ENCODE measurements at places on chromosomes 3 and 15.
A peak's percentile ranks its signal among the peaks of the same experiment; 100 is the strongest.

DNA sequence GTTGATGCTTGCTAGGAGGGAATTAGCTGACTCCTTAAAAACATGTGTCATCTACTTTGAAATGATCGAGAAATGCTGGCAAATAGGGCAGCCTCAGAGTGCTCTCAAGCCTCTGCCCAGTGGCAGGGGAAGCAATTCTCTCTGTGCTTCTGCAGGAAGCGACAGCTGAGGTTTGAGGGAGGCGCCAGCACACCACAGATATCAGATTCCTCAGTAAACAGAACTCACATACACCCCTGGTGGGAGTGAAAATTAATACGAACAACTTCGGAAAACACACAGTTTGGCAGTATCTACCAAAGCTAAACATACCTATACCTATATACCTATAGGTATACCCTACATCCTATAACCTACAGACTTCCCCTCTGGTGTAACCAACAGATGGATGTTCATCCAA, 61.3 kb downstream of the NSMCE3 start:
- DNase-seq: peak; percentile 39

GRCh38 chr3:122421101-122421500, 5.2 kb upstream of the WDR5B start:
- no peak for DNase-seq

DNA sequence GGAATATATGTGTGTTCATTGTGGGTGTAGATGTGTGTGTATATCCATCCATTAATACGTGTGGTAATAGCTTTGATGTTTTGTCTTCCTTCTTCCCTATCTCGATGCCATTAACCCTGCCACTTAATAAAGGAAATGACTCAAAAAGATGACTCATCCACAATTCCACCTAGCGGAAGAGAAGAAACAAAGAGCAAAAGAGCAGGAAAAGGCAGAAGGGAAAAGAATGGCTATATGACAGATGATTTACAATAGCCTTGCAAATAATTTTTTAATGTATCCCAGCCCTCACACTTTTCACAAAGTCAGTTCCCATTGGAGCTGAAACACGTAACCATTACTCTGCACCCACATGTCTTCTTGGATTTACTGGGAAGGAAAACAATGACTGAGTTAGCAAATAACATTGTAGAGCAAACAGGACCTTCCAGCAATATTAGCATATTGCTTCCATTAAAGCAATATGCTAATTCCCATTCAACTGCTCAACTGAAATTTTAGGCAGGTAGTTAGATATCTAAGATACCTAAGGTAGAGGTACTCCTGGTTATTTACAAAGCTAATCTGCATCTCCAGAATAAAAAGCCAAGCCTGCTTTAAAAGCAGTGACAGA, 197.2 kb downstream of the KCNAB1 start:
- DNase-seq: peak; percentile 11

GRCh38 chr3:101796077-101796680, 17.2 kb downstream of the NXPE3 start:
- no peak for DNase-seq

DNA sequence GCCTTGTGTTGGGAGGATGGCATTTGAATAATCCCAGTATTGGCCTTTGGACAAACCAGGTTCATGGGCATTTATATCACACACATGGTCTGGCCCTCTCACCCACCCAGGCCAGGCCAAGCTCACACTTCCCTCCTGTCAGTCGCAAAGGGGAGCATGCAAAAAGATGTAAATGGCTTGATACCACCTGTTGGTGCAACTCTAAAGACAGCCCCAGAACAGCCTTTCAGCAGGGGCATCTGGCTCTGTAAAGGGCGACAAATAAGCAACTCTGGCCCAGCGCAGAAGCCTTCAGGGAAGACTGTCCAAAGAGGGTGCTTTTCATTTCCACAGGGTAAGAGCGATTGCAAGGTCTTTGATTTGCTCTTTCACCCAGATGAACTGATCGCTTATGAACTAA, 91.8 kb downstream of the USP13 start:
- no peak for DNase-seq

GRCh38 chr3:71994203-71994602, 209.3 kb upstream of the PROK2 start:
- peak; percentile 59 for DNase-seq

- DNase-seq: no peak
Observed at GRCh38 chr15:93500155-93500554, 411.1 kb upstream of the RGMA start.

DNA sequence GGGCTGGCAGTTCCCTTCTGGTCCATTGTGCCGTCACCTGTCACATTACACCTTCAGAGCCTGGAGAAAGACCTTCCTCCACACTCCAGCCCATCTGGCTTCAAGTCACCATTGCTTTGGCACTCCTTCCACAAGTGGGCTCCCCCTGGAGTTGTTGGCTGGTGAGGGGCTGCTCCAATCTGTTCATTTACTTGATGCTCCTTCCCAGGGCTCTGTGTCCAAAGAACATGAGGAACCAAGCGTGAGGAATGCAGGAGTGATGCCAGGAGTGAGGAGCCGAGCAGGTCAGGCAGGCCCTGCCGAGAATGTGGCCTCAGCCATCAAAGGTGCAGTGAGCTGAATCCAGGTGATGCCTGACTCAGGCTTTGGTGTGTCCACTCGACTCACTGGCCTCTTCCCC, 57.2 kb downstream of the OXNAD1 start:
- no peak for DNase-seq

- peak; percentile 86 for DNase-seq
Observed at GRCh38 chr15:80970018-80970657, 19.5 kb downstream of the MESD start.

DNA sequence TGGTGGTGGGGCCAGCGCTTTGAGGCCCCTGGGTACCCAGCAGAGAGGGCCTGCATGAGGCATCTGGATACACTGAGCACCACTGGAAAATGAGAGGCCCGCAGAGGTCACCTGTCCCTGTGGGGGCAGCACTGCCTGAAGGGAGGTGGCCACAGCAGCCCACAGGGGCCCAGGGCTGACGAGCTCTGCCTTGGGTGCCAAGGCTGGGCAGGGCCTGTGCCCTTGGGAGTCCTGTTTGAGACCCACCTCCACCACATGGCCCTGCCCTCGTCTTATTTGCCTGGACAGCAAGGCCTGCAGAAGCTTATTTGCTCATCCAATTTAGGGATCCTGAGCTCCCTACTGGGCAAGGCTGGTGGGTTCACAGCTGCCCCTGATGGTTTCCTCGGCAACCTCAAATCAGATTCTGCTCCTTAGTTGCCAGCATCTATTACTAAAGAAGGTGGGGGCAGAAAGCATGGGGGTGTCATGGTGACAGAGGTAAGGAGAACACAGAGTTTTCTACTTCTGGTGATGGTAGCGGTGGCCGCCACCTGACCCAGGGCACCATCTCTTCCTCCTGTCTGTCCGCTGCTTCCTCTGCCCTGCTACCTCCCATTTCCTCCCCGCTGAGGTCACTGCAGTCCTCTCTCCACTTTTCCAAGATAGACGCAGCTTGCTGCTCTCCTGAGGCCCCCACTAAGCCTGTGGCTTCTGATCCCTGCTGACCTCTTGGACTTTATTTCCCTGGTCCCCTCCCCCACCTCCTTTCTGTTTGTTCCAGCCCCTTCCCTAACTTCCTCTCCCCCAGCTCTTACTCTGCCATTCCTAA, 62.9 kb downstream of the HMCES start:
- DNase-seq: no peak
